ENCODE measurements at places on chromosomes 2 and 18.

DNA sequence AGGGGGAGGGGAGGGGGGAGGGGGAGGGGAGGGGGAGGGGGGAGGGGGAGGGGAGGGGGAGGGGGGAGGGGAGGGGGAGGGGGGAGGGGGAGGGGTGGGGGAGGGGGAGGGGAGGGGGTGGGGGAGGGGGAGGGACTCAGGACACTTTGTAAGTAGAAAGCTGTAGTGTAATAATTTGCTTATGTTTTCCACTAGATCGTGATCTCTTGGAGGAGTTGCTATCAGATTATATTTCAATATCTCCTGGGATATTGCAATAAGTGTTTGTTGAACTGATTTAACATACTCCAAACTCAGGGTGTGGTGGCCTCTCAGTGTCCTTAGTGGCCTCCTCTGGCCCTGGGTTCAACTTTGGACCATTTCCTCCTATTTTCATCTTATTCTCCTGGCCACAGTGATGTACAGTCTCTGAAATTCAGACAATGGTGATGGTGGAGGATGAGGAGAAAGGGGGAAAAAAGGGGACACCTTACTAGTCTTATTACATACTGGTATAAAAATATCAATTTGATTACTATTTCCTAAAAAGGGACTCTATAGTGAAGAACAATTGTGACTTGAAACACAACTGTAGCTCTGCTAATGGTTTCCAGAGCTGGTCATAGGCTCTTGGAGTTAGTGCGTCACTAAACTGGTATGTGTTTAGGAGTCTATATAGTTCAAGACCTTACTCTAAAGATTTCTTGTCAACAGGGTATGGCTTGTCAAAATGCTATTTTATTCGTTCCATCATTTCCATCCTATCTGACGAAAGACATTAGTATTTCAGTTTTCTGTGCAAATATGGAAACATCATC, 89.6 kb downstream of the DDX1 start:
- no peak for DNase-seq

GRCh38 chr18:76131738-76132137, 363.3 kb downstream of the ZNF516 start:
- no peak for DNase-seq

- DNase-seq: no peak
Observed at GRCh38 chr18:7191736-7192135, 39.2 kb upstream of the LRRC30 start.

DNA sequence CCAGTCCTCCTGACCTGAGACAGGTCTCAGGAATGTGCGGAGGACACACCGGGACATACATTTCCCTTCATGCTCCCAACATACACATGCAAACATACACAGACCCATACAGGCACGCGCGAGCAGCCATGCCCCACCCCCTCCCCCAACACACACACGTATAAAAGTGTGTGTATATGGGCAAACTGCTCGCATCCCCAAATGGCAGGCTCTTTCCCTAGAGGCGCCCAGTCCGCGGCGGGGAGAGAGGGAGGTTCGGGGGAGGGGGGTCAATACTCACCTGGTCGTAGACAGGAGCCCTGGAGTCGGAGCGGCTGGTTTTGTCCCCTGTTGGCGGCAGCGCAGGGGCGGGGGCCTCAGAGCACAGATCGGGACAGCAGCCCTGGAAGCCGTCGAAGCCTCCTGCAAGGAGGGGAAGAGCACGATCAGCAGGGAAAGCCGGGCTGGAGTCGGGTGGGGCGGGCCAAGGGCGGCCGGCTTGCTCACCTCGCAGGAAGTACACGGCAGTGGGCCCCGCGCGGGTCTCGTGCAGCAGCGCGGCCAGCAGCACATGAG, 682 bp downstream of the DUSP2 start:
- DNase-seq: no peak

DNA sequence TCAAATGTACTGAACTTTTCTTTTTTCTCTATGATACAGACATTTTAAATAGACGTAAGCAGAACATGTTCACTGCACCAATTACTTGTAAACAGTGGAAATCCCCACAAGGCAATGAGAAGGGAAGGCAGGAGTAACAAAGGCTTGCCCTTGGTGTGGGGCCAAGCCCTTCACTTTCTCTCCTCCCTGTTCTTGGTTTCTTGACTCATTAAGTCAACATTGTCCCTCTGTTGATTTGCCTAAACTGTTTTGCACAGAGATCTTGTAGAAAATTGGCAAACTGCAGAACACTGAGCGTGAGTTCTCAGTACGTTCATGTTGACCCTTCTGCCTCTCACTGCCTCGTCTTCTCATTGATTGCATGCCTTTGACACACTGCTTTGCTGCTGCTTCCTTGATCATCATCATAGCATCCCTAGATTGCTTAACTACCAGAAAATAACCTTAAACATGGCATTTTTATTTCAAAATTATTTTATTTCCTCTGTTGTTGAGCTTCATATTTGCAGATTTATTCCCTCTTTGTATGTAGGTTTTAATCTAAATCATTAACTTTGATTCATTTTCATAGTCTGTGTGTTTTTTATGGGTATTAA, 257.7 kb downstream of the PTGR3 start:
- DNase-seq: peak; percentile 12

DNA sequence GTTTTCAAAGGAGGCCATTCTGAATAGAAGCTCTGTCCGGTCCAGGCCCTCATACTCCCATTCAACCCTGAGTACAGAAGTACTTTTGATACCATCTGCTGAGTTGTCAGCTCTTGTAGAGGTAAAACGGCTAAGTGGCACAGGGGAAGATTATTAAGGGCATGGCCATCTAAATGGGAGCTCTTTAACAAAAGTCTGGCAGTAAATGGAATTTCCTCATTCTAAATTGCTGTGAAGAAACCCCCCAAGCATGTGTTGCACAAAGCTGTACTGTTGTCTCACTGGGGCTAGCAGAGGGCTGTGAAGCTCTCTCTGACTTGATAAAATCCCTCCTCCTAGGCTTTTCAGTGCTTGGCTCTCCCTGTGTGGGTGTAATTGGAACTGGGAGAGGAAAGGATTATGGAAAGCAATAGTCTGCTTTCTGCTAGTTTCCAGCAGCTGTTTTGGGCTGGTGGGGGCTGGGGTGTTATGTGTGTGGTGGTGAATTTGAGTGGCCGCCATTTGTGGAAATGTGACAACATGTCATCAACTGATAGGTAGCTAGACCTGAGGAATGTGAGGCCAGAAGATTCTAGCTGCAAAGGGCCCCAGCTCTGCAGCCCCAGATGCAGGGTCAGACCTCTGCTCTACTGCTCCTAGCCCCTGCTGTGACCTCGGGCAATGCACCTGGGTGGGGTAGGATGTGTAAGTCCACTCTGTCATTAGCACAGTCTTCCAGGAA, 65.1 kb downstream of the MAP4K4 start:
- no peak for DNase-seq

DNA sequence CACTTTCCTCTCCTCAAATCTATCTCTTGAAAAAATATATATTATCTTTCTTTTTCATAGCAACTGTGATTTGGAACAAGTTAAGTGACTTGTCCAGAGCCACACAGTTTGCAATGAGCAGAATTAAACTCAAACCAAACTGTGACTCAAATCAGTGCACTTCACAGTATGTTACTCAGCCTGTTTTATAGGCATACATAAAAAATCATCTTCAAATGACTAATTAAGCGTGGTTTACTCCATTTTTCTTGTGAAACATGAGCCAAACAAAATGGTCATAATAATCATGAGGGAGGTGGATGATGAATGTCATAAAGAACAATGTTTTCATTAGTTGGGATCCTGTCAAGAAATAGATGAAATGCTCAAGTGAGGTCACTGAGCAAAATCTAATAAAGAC, 6.1 kb upstream of the CCDC178 start:
- DNase-seq: no peak

DNA sequence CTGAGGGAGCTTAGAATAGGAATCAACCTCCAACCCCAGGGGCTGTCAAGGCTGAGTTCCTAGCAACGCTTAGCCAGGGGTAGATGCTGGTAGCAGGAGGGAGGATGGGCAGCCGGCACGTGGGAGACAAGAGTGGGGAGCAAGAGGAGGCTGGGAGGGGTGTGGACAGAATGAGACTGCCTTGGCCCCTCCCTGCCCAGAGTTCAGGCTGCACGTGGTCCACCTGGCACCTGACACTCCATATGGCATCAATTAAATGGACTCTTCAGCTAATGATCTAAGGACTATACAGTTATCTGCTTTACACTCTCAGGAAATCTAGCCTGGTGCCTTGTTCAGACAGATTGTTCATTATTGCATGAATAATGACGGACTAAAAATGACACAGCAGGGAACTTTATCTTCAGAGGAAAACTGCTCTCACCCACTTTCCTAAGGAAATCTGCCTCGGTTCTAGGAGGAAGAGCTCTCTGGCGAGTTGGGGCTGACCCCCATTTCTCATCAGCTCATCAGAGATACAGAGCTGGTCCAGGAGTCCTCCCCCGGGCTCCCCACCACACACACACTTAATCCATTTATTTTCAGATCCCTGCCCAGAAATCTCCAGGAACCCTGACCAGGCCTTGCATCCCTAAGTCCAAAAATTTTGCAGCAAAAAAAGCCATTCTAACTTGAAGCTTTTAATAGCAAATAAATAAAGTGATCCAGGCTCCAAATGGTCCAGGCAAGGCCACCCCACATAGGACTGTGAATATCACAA, 102.1 kb upstream of the CDC42EP3 start:
- DNase-seq: no peak

GRCh38 chr18:54983041-54983686, 23.9 kb upstream of the CCDC68 start:
- no peak for DNase-seq
